Epithelial cell of umbilical artery (primary cell): ENCODE measurements at places on chromosomes 1 and 21. TPM values are rescaled to one million over a fixed set of nuclear protein-coding genes. Genes with fewer than 3 reads are reported as not detected.

The KLF17 gene
- not detected in 2 replicates for total RNA-seq

The RGS5 gene
- 106 and 114 TPM in 2 replicates for total RNA-seq

The GJA9 gene
- not detected in 2 replicates for total RNA-seq

The CYP2J2 gene
- under 0.01 and 0.91 TPM in 2 replicates for total RNA-seq

The PTPN7 gene
- 0.30 and 3.2 TPM in 2 replicates for total RNA-seq

The SLC25A24 gene
- total RNA-seq = 44.2 and 62.8 TPM in 2 replicates

The KRTAP21-3 gene
- total RNA-seq = not detected in 2 replicates

The OR2L3 gene
- under 0.01 TPM in 1 of 2 replicates, not detected in the other for total RNA-seq

The OR2AK2 gene
- not detected in 2 replicates for total RNA-seq

The SELL gene
- 0.65 and 1.1 TPM in 2 replicates for total RNA-seq

The TCHHL1 gene
- not detected in 2 replicates for total RNA-seq

The AMPD1 gene
- not detected in 2 replicates for total RNA-seq

The SLC44A3 gene
- under 0.01 and 0.15 TPM in 2 replicates for total RNA-seq

The WDR47 gene
- total RNA-seq = 14.3 and 22.2 TPM in 2 replicates

The ADGRL4 gene
- 82.2 and 240 TPM in 2 replicates for total RNA-seq

The FLG gene
- total RNA-seq = under 0.01 TPM in 1 of 2 replicates, not detected in the other

The WNT9A gene
- 1.3 and 2.1 TPM in 2 replicates for total RNA-seq

The KCNK2 gene
- 0.15 TPM in 1 of 2 replicates, not detected in the other for total RNA-seq

The CR1L gene
- total RNA-seq = not detected in 2 replicates

The PUSL1 gene
- total RNA-seq = 15.5 and 17.2 TPM in 2 replicates

The EFCAB14 gene
- total RNA-seq = 34.1 and 46.7 TPM in 2 replicates

The NR0B2 gene
- total RNA-seq = not detected in 2 replicates
